NCI-H510A (cell line): ENCODE measurements at places on chromosomes 11 and 22.

DNA sequence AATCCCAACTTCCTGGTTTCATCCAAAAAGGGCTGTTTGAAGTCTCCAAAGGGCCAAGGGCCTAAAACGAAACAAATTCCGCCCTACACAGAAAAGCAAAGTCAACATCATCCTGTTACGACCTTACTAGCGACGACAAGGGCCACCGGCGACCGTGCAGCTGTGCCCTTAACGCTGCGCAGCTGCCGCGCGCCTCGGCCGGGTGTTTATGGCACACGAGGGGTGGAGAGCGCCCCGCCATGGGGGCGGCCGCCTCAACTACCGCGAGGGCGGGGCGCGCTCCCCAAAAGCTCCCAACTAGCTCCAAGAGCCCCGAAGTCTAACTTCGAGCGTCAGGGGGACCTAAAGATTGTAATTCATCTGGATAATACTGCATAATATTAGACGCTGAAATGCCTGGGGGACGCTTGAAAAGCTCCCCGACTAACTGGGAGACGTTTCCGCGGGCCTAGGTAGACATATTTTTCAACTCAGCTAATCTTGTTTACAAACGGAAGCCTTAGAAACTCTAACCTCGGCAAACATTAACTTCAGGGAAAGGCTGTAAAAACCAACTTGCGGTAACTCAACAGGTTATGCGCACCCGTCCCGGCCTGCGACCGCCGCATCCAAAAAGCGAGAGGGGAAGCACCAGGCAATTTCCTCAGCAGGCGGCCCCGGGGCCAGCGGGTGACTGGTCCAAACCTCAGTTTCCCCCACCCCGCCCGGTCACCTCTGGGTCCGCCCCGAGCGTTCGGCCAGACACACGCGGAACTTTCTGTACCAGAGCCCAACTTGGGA lies 694 bp downstream of the TMEM123 start:
- DNase-seq, result peak; percentile 71

DNA sequence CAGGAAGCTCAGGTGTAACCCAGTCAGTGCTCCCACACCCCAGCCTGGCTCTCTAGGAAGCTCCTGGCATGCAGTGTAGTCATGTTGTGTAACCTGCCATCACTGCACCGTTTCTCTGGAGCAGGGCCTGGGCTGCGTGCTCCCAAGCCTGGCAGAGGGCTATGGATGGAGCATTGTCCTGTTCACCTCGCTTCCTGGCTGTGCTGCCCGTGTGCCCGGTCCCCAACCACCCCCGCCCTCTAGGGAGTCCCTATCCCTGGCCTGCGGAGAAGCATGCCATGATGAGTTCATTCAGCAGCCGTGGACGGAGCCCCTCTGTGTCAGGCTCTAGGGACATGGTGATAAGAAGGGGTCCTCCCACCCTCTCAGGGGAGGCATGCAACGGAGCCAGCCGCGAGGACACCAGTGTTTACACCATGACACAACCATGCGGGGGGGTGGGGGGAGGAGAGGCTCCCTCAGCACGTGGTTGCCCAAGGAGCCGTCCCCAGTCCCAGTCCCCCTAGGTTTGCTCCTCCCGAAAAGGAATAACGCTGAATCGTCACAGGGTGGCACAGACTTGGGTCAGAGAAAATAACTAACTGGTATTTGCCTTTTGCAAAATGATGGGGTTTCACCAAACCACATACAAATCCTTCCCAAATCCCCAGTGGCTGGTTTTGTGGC lies 73.1 kb downstream of the FBLN1 start:
- DNase-seq, result no peak

GRCh38 chr11:111378861-111379601 lies at the start of gene POU2AF1:
Gene POU2AF1, minus strand, starts transcription at chr11:111379275. Its CDS starts 98 bp downstream, at chr11:111379177.
- DNase-seq, result peak; percentile 4

DNA sequence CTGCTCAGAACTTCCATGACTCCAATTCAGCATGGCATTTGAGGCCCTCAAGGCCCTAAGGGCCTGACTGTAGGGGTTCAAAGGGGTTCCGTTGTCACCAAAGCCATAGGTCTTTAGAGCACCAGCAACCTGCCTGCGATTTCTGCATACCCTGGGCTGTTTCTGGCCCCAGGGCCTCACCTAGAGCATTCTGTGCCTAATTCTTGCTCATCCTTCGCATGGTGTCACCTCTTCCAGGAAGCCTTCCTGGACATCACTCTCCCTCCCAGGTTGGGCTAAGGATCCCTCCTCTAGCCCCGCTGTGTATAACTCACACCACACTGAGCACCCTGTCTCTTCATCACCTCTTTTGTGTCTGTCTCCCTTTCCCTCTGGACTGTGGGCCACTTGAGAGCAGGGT lies 194.3 kb downstream of the CEP164 start:
- DNase-seq, result no peak

- DNase-seq, result no peak
These were observed 397 bp downstream of the OR52N2 start for GRCh38 chr11:5809122-5809519.

- no peak for DNase-seq
These were observed 8.1 kb downstream of the FAR1 start for GRCh38 chr11:13676576-13676975.

DNA sequence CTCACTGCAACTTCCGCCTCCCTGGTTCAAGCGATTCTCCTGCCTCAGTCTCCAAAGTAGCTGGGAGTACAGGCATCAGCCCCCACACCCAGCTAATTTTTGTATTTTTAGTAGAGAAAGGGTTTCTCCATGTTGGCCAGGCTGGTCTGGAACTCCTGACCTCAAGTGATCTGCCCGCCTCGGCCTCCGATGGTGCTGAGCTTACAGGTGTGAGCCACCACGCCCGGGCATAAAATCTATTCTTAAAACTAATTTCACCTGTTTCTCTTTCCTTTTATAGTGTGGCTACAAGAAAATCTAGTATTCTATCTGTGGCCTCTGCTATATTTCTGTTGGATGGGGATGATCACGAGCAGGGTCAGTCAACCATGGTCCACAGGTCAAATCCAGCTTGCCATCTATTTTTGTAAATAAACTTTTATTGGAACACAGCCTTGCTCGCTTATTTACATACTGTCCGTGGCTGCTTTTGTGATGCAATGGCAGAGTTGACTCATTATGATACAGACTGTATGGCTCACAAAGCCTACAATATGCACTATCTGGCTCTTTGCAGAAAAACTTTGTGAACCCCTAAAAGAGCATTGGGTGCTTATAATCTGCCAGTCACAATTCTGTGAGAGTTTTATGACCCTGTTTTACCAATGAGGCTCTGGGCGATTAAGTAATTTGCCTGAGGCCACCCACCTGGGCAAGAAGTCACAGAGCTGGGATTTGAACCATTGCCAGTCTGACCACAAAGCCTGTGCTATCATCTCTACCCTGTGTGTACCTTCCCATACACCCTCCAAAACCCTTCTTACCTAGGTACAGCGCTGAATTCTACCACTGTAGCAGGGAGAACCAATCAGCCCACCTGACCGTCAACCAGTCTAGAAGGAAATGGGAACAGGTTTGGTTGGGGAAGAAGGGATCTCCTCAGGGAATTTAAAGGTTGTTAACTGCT lies 28.3 kb downstream of the SLC1A2 start:
- DNase-seq, result no peak

DNA sequence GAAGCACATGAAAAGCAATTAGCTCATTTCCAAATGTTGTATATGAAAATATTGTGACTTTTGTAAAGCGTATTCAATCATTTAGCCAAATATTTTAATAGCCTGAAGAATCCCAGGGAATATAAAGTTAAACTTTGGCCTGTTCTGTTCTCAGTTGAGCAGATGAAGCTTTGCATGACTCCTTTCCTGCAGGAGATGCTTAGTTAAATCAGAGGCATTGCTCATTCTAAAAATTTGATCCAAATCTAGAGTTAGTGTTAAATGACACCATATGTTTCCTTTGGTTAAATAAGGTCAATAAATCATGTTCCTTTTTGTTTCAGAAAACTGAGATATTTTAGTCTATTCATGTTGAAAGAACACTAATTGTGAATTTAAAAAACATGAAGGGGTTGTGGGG lies 51.2 kb upstream of the BIRC3 start:
- no peak for DNase-seq

GRCh38 chr11:85346484-85346883 lies 280.7 kb downstream of the DLG2 start:
- DNase-seq, result no peak

DNA sequence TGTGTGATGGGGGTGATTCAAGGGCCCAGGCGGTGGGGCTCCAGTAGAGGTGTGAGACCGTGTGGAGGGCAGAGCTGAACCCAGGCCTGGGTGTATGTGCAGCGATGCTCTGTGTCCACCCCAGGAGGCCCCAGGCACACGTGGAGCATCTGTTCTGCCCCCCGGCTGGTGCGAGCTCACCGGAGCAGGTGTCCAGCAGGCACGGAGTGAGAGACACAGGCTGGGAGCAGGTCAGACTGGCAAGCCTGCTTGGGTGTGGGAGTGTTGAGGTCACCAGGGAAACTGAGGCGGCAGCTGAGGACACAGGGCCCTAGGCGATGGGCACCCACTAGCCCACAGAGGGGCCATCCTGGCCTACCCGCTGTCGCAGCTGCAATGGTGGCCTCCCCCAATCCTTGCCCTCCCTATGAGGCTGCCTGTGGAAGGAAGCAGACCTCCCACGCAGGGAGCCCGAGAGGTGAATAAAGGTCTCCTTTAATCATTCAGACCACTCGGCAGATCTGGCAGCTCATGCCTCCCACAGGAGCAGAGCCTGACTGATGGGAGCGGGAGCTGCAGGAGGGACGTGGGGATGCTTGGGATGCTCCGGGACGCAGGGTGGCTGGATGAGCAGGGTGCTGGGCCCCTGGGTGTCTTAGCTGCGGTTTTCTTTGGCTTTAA lies 1165.1 kb downstream of the BRD1 start:
- DNase-seq, result no peak

DNA sequence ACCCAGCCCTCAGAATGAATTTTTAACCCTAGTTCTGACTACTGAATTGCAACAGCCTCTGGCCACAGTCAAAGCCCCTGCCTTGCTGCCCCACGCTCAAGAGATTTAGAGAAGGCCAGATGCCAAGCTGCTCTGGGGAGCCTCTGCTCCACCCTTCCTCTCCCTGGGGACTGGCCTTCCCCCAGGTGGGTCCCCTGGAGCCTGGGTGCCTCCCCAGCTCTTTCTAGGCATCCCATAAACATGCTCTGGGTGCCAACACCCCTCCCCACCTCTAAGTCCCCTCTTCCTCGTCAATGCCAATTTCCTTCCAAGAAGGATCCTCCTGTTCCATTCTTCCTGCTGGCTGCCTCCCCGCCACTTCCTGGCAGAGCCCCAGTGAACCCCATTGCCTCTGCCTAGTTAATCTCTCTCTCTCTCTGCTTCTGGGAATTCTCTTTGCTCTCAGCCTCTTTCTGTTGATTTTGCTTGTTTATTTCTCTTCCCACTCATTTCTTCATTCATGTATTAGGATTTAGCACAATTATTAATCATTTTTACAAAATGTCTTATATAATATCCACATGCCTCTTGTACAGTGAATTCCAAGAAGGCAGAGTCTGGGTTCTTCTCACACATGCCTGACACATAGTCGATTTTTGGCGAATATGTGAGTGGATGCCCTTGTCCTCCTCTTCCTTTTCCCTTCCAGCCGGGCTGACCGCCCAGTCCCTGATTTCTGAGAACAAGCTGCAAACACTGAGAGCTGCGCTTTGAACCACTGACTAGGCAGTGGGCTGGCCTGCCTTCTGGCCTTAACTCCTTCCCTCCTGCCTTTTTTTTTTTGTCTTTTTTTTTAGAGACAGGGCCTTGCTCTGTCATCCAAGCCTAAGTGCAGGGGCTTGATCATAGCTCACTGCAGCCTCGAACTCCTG lies 17.5 kb downstream of the UQCR10 start:
- no peak for DNase-seq

DNA sequence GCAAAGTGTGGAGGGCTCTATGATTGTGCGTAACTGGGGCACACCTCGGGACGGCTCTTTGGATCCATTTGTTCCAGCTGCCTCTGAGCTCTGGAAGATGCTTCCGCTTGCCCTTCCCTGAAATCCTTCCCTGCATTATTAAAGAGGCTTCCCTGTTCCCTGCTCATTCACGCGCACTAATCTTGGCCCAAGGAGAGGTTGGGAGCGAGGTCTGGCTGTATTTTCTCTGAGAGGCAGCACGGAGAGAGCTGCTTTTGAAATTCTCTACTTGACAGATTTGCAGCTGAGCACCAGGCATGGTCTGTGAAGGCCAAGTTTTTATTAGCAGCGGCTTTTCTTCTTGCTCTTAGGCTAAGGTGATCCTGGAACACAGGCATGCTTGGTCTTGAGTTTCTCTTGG lies 94.8 kb upstream of the NTM start:
- DNase-seq, result no peak

GRCh38 chr11:84522331-84522730 lies 1104.8 kb downstream of the DLG2 start:
- no peak for DNase-seq

DNA sequence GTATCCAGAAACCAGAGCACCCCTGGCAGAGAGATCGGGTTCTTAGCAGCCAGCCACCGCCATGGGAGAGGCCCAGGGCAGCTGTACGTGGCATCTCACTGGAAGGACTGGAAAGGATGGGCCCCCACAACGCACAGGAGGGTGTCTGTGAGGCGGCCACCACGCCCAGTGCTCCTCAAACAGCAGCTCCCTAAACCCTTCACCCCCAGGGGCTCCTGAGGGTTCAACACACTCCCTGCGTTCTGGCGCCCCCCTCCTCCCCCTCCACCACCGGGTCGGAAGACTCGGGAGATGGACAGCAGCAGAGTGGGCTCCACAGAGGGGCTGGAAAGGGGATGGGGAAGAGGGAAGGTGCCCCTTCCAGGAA lies 1.1 kb downstream of the MAPK12 start:
- no peak for DNase-seq
